Stimulated activated naive B cell treated with anti-CD40 and anti-IgM and Interleukin-4, amounts not matched to agents 10 μg/mL and 1 μg/mL and 100 μg/mL, for 72 hours (primary cell): ENCODE measurements at places on chromosomes 5 and 9.

- H3K27ac ChIP-seq, result no peak overlapping the region
- H3K36me3 ChIP-seq, result peaks cover 60% of the 10 kb centered on the region
- DNase-seq, result no peak
Observed at GRCh38 chr9:126814091-126814490, 9.3 kb downstream of the ZBTB43 start.

DNA sequence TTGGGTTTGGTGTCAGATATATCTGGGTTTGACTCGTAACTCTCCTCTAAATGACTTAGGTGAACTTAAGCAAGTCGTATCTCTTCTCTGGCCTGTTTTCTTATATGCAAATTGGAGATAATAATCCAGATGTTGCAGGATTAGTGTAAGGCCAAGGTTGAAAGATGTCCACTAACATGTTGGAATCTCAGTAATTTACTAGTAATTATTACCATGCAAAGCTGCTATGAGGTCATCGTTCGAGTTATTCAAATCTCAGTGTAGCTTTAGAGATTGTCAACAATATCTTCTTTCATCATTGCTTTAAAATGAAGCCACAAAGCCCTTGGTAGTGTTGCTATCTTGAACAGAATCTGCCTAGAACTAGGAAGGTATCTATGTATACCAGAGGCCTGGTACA lies 437.7 kb upstream of the KLF4 start:
- no peaks in the 10 kb centered on the region for H3K27me3 ChIP-seq
- peaks cover 2% of the 10 kb centered on the region for H3K36me3 ChIP-seq
- no peak for DNase-seq
- no peak overlapping the region for H3K4me3 ChIP-seq
- peaks cover 7% of the 10 kb centered on the region for H3K4me1 ChIP-seq

GRCh38 chr5:27854243-27854852 lies 816.0 kb upstream of the CDH9 start:
- no peak overlapping the region for H3K27ac ChIP-seq
- no peak overlapping the region for H3K4me3 ChIP-seq
- no peaks in the 10 kb centered on the region for H3K4me1 ChIP-seq

DNA sequence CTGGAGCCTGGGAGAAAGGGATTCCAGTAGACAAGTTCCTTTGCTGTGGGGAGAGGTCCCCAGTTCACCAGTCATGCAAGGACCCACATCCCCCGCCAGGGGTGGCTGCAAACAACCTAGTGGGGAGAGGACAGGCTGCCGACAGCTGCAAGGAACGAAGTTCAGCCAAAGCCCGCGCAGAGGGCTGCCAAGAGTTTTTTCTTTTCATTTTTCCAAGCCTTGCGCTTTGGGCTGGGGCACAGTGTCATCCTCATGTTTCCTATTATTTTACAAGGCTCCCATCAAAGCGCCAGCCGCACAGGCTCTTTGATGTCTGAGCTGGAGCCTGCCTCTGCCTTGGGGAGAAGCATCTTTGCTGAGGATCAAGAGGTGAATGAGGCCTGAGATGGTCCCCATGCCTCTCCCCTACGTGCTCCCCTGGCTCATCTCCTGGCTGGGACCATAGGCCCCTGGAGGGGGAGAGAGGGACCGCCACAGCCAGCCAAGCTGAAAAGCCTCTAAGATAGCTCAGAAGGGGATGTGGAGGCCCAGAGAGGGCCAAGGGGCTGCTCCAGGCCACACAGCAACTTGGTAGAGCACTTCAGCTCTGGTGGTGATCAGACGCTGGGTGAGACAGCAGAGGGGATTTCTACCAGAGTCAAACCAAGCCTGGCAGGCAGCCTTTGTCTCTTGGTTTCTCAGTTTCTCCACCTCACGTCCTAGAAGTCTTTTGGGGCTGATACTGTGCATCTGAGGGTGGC lies 50.4 kb upstream of the SYNPO start:
- H3K36me3 ChIP-seq, result no peaks in the 10 kb centered on the region
- no peak overlapping the region for H3K4me3 ChIP-seq
- H3K4me1 ChIP-seq, result no peaks in the 10 kb centered on the region
- no peak for DNase-seq
- no peak overlapping the region for H3K27ac ChIP-seq
- no peaks in the 10 kb centered on the region for H3K27me3 ChIP-seq

DNA sequence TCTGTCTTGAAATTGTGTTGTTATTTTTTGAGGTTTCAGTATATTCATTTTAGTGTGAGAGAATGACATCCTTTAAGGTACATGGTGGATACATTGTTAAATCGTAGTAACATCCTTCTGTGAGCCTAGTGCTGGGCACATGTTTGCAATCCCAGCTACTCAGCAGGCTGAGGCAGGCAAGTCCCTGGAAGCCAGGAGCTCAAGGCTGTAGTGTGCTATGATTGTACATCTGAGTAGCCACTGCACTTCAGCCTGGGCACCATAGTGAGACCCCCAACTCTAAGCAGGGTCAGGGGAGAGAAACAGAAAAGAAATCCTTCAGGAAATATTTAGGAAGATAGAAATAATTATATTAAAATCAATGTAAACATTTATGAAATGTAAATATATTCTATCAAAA lies 62.3 kb downstream of the ZCCHC7 start:
- no peaks in the 10 kb centered on the region for H3K27me3 ChIP-seq
- H3K4me1 ChIP-seq, result peaks cover 71% of the 10 kb centered on the region
- peak overlapping the region; percentile 67 for H3K27ac ChIP-seq
- no peak for DNase-seq
- H3K36me3 ChIP-seq, result peaks cover 49% of the 10 kb centered on the region
- no peak overlapping the region for H3K4me3 ChIP-seq

GRCh38 chr9:133353548-133353947 lies 2.7 kb downstream of the SURF1 start:
- H3K4me1 ChIP-seq, result peaks cover 41% of the 10 kb centered on the region
- no peaks in the 10 kb centered on the region for H3K27me3 ChIP-seq
- H3K36me3 ChIP-seq, result peaks cover 33% of the 10 kb centered on the region
- peak overlapping the region; percentile 92 for H3K27ac ChIP-seq
- no peak for DNase-seq
- no peak overlapping the region for H3K4me3 ChIP-seq

DNA sequence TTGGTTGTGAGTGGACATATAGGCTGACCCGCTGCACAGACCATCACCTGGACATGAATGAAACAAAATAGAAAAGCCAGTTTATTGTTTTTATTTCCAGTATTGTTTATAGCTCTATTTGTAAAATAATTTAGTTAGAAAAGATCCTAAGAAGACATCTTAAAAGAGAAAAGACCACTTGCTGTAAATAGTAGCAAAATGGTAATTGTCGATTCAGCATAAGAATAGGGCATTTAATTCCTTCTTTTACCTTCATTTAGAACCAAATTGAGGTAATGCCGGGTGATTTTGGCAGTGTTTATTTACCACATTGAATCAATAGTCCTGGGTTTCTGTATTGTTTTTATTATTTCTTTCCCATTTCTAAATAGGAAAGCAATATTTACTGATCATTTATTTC lies 7.4 kb downstream of the TARS1 start:
- H3K27ac ChIP-seq, result no peak overlapping the region
- no peak for DNase-seq
- H3K4me1 ChIP-seq, result peaks cover 11% of the 10 kb centered on the region
- no peak overlapping the region for H3K4me3 ChIP-seq
